ENCODE measurements at places on chromosomes 16 and 17.
A peak's percentile ranks its signal among the peaks of the same experiment; 100 is the strongest.

DNA sequence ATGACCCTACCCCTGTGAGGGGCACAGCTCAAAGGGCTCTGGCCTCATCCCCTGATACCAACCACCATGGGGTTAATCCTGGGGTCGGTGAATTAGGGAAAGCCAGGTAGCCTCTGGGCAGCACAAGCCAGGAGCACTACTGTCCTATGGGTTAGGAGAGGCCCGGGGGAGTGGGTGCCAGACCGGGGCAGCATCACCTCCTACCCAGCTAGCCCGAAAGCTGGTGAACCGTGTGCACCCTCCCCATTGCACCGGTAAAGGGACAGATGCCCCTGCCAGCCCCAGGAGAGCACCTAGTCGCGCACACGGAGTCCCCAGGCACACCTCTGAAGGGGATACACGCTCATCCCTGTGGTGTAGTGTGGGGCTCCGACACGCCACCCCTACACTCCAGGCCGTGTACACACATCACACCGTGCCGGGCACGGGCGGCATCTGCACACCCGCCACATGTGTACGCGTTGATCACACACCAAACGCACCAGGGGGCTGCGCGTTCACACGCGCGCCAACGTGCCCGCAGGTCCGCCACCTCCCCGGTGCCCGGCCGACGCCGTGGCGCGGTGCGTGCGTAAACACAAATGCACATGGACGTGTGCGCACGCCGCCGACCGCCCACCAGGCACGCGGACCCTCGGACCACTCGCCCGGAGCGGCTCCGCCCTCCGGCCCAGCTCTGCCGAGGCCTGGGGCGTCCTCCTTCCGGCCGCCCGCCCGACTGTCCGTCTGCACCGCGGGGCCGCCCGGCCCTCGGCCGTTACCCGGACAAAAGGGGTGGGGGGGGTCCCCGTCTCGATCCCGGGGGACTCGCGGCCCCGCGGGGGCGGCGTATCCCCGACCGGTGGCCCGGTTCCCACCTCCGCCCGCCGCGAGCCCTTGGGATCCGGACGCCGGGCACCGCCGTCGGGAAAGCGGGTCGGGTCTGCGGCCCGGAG is 785 bp downstream of the UBALD1 start:
- DNase-seq: no peak

GRCh38 chr16:69481901-69482341 is 57.5 kb downstream of the CYB5B start:
- DNase-seq: no peak

DNA sequence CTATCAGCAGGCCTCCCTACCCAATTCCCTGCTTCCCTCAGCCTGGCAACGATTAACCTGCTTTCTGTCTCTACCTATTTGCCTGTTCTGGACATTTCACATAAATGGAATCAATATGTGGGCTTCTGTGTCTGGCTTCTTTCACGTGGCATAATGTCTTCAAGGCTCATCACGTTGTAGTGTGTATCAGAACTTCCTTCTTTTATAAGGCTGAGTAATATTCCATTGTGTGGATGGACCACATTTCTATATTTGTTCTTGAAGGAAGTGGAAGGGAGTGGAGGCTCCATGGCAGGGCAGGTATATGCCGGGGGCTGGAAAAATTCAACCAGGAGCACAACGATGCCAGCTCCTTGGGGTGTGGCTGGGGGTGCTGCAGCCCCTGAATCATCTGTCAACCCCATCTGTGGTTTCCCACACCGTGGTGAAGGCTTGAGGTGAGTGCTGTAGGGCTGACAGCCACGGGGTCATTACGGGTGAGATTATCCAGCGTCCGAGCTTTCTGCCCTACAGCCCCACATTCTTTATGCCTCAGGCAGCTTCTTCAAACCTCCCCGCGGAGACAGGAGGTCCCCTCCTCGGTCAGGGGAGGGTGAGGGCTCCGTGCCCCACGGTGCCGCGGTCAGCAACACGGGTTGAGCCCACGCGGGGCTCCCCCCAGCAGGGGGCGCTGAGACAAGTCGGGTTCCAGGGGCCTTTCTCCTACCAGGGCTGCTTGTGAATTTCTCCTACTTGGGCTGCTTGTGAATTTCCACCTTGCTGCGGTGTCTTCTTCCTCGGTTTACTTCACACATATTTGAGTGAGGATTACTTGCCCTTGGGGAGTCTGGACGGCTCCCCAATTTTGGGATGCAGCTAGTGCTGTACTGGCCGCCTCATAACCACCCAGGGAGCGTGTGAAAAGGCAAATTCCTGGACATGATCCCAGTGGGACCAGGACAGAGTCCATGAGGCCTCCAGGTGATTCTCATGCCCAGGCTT is 18.3 kb upstream of the WFIKKN2 start:
- peak; percentile 57 for DNase-seq

DNA sequence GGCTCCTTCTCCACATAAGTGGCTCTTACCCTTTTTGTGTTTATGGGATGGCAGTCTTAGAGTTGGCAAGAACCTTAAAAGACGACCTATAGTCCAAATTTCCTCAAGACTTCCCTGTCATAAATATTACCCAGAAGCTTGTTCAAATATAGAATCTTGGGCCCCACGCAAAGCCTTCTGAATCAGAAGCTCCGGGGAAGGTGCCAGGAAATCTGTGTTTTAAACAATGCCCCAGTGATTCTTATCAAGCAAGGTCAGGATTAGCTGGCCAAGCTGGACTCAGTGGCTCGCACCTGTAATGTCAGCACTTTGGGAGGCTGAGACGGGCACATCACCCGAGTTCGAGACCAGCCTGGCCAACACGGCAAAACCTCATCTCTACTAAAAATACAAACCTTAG is 85.7 kb downstream of the TIMM22 start:
- no peak for DNase-seq

DNA sequence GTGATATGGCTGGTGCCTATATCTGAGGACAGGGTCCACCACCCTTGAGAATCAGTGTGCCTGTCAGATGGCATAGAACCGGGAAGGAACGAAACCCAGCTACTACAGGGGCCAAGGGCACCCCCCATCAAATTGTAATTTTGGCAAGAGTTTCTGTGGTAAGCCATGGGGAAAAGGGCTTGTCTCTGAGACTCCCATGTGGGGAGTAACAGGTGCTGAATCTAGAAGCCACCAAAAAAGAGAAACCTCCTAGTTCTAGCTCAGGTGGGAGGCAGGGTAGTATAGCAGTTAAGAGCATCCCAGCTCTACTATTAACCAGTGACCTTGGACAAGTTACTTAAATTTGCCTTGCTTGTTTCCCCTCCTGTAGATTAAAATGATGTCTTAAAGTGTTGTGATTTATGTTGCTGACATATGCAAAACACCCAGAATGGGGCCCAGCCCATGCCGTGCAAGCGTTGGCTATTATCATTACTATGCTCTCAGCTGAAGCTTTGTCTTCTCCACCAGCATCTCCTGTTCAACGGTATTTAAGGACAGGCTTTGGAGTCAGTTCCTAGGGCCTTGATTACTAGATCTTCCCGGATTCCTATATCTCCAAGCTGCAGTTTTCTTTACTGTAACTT is 210.7 kb upstream of the NLRP1 start:
- DNase-seq: no peak

DNA sequence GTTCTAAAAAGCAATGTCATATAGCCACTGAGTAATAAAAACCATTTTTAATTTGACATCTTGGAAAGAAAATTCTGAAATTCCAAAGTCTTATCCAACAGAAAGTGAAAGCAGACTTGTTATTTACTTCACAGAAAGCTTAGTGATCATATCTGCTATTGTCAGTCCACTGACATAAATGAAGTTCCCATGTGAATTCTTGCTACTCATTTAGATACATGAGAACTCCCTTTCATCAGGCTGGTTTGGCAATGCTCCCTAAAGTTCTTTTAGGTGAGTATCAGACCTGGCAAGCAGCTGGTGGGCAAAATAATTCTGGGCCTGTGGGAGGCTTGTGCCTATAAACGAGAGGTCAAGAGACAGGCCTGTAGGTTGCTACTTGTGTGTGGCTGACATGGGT is 23.4 kb downstream of the NME2 start:
- no peak for DNase-seq
